T47D (cell line): ENCODE measurements at places on chromosomes 4 and X.

DNA sequence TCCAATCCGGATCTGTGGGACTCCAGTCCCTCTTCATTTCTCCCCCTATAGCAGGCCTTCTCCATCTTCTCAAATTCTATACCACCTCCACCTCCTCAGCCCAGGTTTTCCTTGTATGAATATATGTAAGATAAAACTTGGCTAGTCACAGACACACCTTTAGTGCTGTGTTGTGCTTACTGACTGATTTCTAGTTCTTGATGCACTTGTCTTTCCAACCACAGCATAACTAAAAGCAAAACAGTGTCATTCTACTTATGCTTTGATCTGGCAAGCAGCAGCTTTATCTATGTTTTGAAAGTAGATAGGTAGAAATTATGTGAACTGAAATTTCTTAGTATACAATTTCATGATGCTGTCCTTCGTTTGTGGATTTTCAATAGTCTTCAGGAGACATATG is 47.5 kb downstream of the CCNI start:
- DNase-seq: no peak

DNA sequence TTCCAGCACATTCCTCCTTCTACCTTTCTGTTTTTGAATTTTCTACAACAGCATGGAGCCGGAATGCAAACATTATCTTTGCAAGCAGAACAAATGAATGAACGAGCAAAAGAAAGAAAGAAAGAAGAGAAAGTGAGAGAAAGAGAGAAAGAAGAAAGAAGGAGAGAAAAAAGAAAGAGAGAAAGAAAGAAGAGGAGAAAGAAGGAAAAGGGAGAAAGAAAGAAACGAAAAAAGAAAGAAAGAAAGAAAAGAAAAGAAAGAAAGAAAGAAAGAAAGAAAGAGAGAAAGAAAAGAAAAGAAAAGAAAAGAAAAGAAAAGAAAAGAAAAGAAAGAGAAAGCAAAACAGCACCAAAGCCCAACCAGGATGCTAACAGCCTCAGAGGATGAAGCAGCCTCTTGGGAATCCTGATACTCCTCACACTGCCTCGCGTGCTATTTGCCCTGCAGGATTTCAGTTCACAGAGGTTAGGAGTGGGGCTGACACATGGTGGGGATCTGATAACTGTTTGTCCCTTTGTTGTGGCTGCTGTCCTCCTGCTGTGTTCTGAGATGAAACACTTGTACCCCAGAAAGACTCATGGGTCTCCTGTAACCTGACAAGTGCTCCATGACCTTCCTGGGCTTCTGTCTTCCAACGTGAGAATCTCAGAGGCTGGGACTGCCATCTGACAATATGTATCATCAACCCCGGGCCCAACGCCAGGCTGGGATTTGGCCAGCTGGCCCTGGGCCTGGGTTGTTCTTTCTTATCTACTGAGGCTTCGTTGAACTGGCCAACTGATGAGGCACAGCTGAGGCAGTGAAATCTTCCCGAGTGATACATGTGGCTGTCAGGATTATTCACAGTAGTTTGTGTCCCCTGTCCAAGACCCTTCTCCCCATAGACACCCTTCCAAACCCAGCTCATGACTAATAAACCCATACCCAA is 61.0 kb downstream of the SEPSECS start:
- no peak for DNase-seq

DNA sequence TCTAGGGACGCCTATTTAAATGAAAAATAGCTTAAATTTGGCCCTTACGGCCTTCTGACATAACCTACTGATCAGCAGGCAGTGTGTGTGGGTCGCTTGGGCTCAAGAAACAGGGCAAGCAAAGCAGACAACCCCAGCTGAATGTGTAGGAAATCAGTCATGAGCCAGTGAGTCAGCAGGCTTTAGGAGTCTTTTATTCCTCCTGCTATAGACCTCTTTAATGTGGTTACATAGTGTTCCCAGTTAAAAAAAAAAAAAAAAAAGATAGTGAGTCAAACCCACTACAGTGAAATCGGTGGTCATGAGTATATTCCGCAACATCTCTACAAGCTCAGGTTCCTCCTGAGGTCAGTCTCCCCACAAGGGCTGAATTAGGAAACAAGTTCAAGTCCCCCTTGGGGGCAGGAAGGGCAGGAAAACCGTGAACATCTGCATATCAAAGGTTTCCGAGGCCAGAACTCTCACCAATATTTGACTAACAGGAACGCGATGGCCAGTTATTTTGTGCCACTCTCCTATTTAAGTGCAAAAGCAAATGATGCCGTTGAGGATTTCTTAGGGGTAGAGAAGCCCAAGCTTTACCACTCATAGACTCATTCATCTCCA is 32.7 kb downstream of the ACSL1 start:
- DNase-seq: no peak

DNA sequence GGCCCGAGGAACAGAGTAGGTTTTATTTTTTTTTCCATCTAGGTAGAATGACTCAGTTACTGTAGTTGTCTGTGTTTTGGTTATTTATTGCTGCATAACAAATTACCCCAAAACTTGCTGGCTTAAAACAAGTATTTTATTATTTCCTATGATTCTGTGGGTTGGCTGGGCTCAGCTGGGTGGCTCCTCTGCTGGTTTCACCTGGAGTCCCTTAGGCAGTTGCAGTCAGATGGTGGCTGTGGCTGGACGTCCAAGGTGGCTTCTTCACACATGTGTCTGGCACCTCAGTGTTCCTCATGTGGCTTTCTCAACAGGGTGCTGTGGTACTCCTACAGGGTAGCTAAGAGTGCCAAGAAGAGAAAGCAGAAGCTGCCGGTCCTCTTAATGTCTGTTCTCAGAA is 115.8 kb downstream of the PHEX start:
- no peak for DNase-seq

- DNase-seq: no peak
Observed at GRCh38 chr4:8362483-8362882, 78.0 kb downstream of the ACOX3 start.
